Fibroblast of pulmonary artery (primary cell): ENCODE measurements at places on chromosomes 3 and 15.

GRCh38 chr3:88618021-88618645 lies 468.4 kb downstream of the C3orf38 start:
- DNase-seq, result no peak

- no peak for DNase-seq
These were observed 46.8 kb downstream of the CDIN1 start for GRCh38 chr15:36626141-36626800.

DNA sequence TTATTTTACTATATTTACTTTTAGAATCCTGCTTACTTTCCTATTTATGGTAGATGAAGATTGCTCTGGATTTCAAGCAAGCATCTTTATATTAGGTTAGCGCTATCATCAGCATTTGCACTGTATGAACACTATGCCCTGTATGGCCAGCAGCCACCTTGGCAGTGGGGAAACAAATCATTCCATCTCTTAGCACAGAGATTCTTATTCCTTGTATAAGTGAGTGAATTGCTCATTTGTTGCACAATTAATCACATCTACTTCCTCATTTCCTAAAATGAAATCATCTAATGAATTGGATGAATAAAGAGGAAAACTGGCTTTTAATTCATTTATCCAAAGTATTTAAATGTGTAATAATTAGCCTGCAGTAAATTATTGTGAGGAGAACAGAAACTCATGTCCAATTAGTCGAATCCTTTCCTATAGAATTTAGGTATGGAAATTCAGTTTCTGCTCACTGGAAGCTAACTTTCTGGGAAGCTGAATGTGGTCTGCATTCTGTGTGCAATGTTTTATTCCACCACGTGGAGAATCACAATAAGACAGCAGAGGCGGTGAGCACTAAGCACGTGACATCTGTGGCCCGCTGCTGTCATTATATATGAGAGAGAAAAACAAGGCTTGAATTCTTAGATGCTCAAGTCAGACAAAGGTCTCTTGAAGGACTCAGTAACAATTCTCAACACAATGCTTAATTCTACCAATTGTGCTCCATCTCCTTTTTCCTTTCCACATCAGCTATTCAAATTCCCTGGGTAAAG lies 93.4 kb downstream of the PEX5L start:
- DNase-seq, result no peak

- no peak for DNase-seq
These were observed 62.7 kb upstream of the RNU6-1 start for GRCh38 chr15:67902579-67903009.

DNA sequence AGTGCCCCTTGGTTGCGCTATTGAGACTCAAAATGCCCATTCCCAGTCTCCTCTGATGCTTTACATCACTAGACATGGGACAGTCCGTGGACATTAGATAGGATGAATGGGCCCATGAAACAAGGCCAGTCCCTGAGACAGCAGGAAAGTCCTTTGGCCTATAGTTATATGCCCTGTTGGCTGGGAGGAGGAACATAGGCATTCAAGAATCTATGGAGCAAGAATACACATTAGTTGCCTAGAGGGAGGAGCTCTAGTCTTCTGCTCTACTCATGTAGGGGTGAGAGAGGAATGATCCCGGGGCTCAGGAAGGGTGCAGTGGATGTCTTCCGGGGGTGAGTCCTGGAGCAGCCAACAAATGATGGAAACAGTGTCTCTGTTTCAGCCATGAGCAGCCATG lies 58.0 kb upstream of the LRTM1 start:
- no peak for DNase-seq

DNA sequence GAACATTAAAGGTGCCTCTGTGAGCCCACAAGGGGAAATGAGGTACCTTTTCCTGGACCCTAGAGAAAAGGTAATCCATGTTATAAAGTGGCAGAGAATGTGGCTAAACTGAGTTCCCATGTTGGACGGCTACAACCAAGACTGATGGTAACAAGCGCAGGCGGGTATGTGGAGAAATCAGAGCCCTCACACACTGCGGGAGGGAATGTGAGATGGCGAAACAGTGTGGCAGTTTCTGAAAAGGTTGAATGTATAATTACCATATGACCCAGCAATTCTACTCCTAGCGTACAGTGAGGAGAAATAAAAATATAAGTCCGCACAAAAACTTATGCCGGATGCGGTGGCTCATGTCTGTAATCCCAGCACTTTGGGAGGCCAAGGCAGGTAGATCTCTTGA lies 24.1 kb upstream of the SHISA5 start:
- no peak for DNase-seq

DNA sequence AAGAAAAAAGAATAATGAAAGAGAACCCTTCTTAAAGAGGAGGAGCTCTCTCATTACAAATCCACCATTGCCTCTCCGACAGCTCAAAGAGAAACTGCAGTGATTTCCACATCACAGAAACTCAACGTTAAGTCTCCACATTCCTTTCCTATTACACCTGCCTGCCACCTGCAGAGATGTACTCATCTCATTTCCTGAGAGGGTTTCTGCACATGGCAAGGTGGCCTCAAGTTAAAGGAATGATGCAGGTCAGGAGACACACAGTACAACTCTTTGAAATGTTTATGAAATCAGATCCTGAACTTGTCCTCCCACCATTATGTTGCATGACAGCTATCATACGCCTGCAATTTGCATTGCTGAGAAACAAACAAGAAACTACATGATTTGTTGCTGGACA lies 458.4 kb upstream of the ADAMTS9 start:
- DNase-seq, result no peak

- no peak for DNase-seq
These were observed 35.0 kb downstream of the RIOX2 start for GRCh38 chr3:97937205-97937604.

DNA sequence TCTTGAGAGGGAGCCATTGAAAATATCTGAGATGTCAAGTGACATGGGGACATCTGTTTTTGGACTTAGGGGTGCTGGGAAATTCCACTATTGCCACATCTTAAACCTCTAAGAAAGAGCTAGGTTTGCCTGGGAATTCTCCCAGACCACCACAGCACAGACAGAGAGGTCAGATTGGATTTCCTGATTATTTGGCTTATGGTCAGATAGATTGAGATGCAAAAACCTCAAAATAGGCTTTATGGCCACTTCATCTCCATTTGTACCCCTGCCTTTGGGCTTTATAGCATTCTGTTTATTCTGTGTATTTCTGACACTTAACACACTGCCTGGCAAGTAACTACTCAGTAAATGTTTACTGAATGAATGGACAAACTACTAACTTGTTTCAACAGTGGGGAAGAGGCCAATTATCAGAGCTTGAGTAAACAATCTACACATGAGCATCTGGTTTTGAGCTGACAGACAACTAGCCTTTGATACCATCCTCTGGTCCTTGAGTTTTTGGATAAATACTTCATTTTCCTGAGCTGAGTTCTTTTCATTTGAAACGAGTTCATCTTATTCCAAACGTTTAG lies 81.8 kb downstream of the TP63 start:
- DNase-seq, result no peak

- DNase-seq, result peak; percentile 35
These were observed 126.5 kb downstream of the ECT2 start for GRCh38 chr3:172877011-172877410.

DNA sequence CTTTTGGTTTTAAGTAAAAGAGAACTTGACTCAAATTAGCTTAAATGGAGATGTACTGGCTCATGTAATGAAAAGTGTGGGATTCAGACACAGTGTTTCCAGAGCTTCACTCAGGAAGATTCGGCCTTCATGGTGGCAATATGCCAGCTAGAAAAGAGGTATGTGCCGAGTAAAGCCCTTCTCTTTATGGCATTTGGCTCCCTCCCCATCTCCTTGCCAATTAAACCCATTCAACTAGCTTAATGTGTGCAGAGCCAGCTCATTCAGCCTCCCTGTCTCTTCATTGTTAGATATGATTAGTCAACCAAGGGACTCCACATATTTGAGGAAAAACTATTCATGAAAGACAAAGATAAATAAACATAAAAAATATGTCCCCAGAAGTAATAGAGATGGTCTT lies 15.0 kb upstream of the TRANK1 start:
- DNase-seq, result no peak

- no peak for DNase-seq
These were observed 30.5 kb upstream of the GNB5 start for GRCh38 chr15:52221730-52222129.

DNA sequence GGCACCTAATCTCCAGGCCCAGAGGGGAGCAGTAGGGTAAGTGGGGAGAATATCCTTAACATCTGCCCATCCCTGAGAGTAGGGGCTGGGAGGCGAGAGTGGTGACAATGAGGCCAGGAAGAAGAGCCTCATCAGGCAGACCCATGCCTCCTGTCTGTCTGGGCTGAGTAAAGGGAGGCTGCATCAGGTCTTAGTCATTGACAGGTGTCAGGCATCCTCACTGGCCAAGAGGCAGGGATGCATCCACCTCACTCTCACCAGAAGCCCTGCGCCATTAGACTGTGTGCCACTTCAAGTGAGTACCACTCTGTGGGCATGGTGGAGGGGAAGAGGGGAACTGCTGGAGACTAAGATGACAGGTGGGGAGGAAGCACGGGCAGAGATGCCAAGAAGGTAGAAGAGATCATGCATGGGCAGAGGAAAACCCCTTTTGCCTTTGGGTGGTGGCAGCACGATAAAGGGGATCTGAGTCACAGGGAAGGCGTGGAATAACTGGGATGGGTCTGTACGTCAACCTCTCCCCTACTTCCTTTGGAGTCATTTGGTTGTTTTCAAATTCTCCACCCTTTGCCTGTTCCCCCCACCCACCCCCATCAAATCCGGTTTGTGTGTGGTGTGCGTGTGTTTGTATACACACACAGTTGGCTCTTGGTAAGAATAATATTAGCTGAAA lies 14.1 kb downstream of the ANAPC13 start:
- peak; percentile 67 for DNase-seq

GRCh38 chr3:62942227-62942626 lies 67.0 kb upstream of the CADPS start:
- DNase-seq, result no peak

DNA sequence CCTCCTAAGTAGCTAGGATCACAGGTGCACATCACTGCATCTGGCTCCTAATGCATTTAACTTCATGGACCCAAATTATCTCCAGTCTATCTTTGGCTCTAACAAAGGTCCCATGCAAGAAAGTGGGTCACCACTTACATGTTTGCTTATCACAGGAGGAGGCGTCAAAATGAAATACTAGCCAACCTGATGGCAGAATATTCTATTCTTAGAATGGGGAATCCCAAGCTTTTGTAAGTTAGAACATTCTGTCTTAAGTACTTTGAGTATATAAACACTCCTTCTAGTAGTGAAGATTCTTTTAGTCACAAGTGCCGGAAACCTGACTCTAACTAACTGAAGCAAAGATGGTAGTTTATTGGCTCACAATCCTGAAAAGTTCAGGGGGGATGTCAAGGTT lies 72.0 kb upstream of the ADAMTS9 start:
- DNase-seq, result peak; percentile 8

DNA sequence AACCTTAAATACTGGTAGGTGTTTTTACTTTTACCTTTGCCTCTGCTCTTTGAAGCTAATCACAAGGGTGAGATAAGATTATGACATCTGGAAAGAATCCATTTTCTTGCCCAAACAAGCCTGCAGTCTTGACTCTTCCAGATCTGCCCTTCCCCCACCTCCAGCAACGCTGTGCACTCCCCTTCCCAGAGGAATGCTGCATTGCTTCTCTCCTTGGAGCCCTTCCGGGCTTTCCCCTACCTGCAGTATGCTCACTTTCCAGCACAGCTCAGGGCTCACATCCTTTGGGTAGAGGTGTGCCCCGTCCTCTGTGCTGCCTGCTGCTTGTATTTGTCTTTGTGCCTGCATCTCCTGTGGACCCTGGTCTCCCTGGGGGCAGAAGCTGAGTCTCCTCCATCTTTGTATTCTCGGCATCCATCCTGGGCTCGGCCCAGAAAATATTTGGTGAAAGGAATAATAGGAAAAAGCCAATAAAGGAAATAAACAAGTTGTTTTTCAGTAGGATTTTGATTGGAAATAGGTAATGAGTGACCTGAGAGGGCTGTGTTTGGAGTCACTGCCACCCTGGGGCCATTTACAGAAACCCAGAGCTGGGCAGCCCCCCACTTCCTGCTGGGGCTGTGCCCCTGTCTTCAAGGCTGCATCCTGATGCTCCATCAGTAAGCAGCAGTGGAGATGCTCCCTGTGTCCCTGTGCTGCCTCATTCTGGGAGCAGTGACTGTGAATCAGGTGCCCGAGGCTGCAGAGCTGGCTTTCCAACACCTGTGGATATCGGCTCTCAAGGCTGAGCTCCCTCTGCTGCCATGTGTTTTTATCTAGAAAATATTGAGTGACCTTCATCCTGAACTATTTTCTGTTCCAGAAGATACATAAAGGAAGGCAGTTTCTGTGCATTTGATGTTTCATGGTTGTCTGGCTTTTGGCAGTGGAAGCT lies 117.5 kb downstream of the EEFSEC start:
- DNase-seq, result no peak

- no peak for DNase-seq
These were observed 120.1 kb downstream of the LRRN1 start for GRCh38 chr3:3919316-3919715.

- DNase-seq, result no peak
These were observed 62.6 kb downstream of the CHCHD6 start for GRCh38 chr3:126766653-126767052.

DNA sequence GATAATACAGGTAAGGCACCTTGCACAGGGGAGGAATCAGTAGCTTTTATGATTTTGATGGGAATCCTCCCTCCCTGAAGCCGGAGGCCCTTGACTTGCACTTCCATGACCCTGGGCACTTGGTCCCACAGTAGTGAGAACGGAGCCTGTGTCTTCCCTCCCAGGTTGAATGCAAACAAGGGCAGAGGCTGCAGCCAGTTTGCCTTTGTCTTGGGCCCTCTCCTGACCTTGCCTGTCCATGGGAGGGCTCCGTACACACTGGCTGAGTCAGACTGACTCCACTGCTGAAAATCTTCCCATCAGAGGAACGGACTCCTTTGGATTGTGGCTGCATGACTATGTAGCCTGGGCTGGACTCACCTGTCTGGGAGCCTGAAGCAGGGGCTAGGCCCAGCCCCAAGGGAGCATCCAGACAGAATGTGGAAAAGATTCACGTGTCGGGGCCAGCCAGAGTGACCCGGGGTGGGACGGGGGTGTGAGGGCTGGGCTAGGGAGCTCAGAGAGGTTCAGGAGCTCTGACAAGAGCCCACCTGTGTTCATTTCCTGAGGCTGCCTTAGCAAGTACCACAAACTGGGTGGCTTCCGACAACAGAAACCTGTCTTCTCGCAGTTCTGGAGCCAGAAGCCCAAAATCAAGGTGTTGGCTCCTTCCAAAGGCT lies 9.5 kb downstream of the TBC1D21 start:
- no peak for DNase-seq

GRCh38 chr3:57557085-57557537 lies 1.0 kb downstream of the PDE12 start:
- peak; percentile 46 for DNase-seq
